A549 (cell line): ENCODE measurements at places on chromosomes 7 and 10. TPM values are rescaled to one million over a fixed set of nuclear protein-coding genes. Genes with fewer than 3 reads are reported as not detected.

- DNase-seq: no peak
These were observed 838.8 kb downstream of the GRID1 start for GRCh38 chr10:85527616-85528317.

GRCh38 chr10:46299536-46300369 is 13.0 kb downstream of the ANTXRL start:
- no peak for DNase-seq

- no peak for DNase-seq
These were observed 96.7 kb upstream of the LAMB4 start for GRCh38 chr7:108226816-108227299.

GRCh38 chr10:22561909-22562308 is 152.5 kb downstream of the PIP4K2A start:
- DNase-seq: no peak

DNA sequence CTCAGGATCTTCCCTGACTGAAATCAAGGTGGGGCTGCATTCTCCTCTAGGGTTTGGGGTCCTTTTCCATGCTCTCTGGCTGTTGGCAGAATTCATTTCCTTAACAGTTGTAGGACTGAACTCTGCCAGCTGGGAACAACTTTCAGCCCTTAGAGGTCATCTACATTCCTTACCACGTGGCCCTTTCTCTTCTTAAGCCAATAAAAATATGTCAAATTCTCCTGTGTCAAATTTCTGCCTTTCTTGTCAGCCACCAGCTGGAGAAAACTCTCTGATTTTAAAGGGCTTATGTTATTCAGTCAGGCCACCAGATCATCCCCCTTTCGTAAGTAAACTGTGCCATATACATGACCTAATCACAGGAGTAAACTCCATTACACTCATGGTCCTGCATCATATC is 95.3 kb upstream of the IL6 start:
- DNase-seq: no peak

- no peak for DNase-seq
These were observed 103.2 kb upstream of the WAC start for GRCh38 chr10:28429573-28430216.

GRCh38 chr7:121390109-121390508 is 6.0 kb downstream of the FAM3C start:
- no peak for DNase-seq

Gene PTPN20
- polyA plus RNA-seq: 3.9 to 5.8 TPM (median 5.3 TPM) in 3 replicates

Gene OPN4
- polyA plus RNA-seq: not detected in 3 replicates

Gene RHOBTB1
- 5.3 to 6.6 TPM (median 5.7 TPM) in 3 replicates for polyA plus RNA-seq

- DNase-seq: no peak
These were observed 30.7 kb upstream of the INPP5A start for GRCh38 chr10:132506711-132507408.
